Progenitor cell of endocrine pancreas (in vitro differentiated cells): ENCODE measurements at places on chromosomes 7 and 10. TPM values are rescaled to one million over a fixed set of nuclear protein-coding genes. Genes with fewer than 3 reads are reported as not detected.

SLC26A5 gene
- total RNA-seq = 0.17 TPM in 1 of 2 replicates, not detected in the other

FAM20C gene
- 32.9 and 33.3 TPM in 2 replicates for total RNA-seq

BHLHA15 gene
- total RNA-seq = 0.57 and 1.7 TPM in 2 replicates

GIMAP4 gene
- not detected in 2 replicates for total RNA-seq

MSMB gene
- total RNA-seq = not detected in 2 replicates

C10orf67 gene
- total RNA-seq = 0.38 TPM in 1 of 2 replicates, not detected in the other

SMNDC1 gene
- total RNA-seq = 39.4 and 41.4 TPM in 2 replicates

TMEM184A gene
- total RNA-seq = 7.4 and 8.6 TPM in 2 replicates

ZNF273 gene
- total RNA-seq = 12.3 and 13.7 TPM in 2 replicates

PTPRZ1 gene
- total RNA-seq = 0.74 and 1.6 TPM in 2 replicates

DNA sequence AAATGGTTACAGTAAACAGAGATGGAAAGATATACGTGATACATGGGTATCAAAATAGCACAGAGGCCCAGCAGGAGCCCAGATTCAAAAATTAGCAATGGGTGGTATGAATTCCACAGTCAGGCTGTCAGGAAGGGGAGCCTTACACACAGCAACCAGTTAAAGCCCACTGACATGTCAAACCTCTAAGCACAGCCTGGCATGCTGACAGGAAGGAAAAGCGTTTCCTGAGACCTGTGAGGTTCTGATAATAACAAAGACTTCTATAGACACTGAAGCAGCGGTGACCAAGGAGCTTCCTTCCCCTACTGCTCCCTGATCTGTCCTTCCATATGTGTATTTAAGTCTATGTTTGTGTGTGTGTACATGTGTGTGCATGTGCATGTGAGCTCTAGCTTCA lies 89.9 kb downstream of the PHYHIPL start:
- no peak for DNase-seq
- peaks cover 4% of the 10 kb centered on the region for H3K36me3 ChIP-seq
- H3K27me3 ChIP-seq = no peaks in the 10 kb centered on the region
- no peak overlapping the region for H3K4me3 ChIP-seq
- H3K27ac ChIP-seq = no peak overlapping the region

GRCh38 chr7:14837216-14837615 lies 65.3 kb downstream of the DGKB start:
- no peaks in the 10 kb centered on the region for H3K36me3 ChIP-seq
- no peak for DNase-seq
- no peak overlapping the region for H3K27ac ChIP-seq

- H3K27ac ChIP-seq = peak overlapping the region; percentile 63
- no peak overlapping the region for H3K4me3 ChIP-seq
- no peaks in the 10 kb centered on the region for H3K27me3 ChIP-seq
- peaks cover 9% of the 10 kb centered on the region for H3K4me1 ChIP-seq
- peaks cover 13% of the 10 kb centered on the region for H3K36me3 ChIP-seq
- DNase-seq = peak; percentile 35
These were observed 89.7 kb upstream of the CDK6 start for GRCh38 chr7:92925876-92926696.

- no peak overlapping the region for H3K4me3 ChIP-seq
- no peak overlapping the region for H3K27ac ChIP-seq
- H3K4me1 ChIP-seq = peaks cover 14% of the 10 kb centered on the region
- H3K27me3 ChIP-seq = peaks cover 45% of the 10 kb centered on the region
- H3K36me3 ChIP-seq = no peaks in the 10 kb centered on the region
These were observed 220.5 kb downstream of the CCSER2 start for GRCh38 chr10:84548869-84549268.

GRCh38 chr7:128849804-128850490 lies 12.7 kb upstream of the ATP6V1F start:
- no peak overlapping the region for H3K27ac ChIP-seq
- H3K4me1 ChIP-seq = no peaks in the 10 kb centered on the region
- H3K36me3 ChIP-seq = no peaks in the 10 kb centered on the region
- no peak overlapping the region for H3K4me3 ChIP-seq

- peaks cover 2% of the 10 kb centered on the region for H3K36me3 ChIP-seq
- no peak for DNase-seq
- H3K27me3 ChIP-seq = no peaks in the 10 kb centered on the region
- no peak overlapping the region for H3K27ac ChIP-seq
- H3K4me3 ChIP-seq = no peak overlapping the region
These were observed 64.6 kb downstream of the ALOX5 start for GRCh38 chr10:45438466-45439090.

GRCh38 chr10:36736311-36736710 lies 389.1 kb upstream of the ANKRD30A start:
- peaks cover 2% of the 10 kb centered on the region for H3K4me1 ChIP-seq
- H3K4me3 ChIP-seq = no peak overlapping the region
- H3K27ac ChIP-seq = no peak overlapping the region
- no peak for DNase-seq
- no peaks in the 10 kb centered on the region for H3K36me3 ChIP-seq

DNA sequence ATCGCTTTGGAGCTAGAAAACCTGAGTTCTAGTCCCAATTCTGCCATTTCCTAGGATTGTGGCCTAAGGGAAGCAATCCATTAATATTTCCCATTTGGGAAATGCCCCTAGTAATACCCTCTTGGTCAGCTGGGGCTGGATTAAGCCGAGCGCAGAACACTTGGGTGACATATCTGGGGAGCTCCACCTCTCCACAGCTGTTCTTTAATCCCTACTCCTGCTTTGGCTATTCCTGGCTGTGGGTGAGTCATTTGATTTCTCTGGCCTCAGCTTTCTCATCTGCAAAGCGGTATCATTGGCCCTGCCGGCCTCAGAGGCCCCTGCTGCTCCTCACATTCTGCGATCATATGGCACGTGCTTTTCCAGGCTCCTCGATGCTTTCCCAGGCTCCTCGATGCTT lies 108.3 kb downstream of the BUB3 start:
- no peak overlapping the region for H3K27ac ChIP-seq
- no peak for DNase-seq

DNA sequence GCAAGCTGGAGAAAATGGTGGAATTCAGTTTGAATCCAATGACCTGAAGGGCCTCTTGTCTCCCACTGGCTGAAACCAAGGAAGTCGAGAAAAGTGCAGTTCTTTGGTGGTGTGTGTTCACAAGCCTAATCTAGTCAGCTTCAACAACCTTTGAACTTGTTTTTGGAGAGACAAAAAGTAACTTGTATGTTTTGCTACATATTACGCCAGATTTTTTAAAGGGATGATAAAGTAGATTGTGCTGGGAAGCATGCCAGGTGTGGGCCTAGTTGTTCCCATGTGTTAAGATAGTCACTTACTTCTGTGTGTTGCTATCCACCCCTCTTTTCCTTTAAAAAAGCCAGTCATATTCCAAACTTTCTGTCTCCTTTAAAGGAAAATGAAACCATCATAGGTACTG lies 79.7 kb upstream of the FAM3C start:
- H3K4me1 ChIP-seq = peaks cover 1% of the 10 kb centered on the region
- no peak overlapping the region for H3K4me3 ChIP-seq
- no peak overlapping the region for H3K27ac ChIP-seq
- no peaks in the 10 kb centered on the region for H3K36me3 ChIP-seq
- H3K27me3 ChIP-seq = no peaks in the 10 kb centered on the region

DNA sequence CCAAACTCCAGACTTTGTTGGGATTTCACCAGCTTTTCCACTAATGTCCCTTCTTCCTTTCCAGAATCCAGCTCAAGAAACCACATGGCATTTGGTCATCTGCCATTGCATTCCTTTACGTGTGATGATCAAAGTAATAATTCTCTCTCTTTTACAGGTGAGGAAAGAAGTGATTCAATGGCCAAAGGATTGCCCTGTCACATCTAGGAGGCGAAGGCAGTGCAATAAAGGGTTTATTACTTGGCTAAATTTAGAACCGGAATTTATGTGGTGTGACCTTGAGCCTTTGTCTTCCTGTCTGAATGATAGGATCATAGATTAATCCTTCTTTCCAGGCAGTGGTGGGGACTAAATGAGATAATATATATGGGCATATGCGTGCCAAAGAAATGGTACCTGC lies 58.3 kb upstream of the COBL start:
- no peak for DNase-seq
- H3K27me3 ChIP-seq = no peaks in the 10 kb centered on the region
- no peak overlapping the region for H3K4me3 ChIP-seq

DNA sequence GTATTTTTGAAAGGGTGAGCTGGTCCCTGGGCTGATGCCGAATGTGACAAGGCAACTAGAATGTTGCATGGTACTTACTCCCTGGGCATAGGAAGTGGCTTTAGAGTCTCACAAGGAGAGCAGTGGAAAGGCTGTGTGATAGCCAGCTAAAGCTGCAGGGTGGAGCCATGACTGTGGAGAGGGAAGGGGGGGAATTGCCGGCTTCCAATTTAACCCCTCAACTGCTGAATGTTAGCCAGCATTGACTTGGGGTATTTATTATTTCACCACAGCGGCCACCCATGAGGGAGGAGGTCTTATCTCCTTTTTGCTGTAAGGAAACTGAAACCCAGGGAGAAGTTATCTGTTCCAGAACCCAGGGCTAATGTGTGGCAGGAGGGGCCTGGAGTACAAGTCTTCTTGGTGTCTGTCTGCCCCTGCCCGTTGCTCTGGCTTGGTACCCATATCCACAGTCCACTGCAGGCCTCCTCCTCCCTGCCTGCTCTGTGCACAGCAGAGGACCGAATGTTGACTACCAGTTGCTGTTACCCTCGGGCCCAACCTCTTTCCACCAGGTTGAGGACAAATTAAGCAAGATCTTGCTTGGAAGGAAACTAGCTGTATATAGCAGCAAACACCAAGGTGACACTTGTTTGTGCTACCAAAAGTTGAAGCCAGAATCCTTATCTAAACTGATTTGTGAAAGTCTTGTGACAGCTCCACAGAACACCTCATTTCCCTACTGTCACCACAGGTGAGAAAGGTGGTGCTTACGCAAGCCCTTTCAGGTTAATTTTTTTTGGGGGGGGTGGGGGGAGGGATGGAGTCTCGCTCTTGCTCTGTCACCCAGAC lies 37.6 kb downstream of the WBP1L start:
- H3K4me3 ChIP-seq = no peak overlapping the region
- no peaks in the 10 kb centered on the region for H3K27me3 ChIP-seq
- H3K4me1 ChIP-seq = peaks cover 40% of the 10 kb centered on the region
- peaks cover 3% of the 10 kb centered on the region for H3K36me3 ChIP-seq
- peak overlapping the region; percentile 41 for H3K27ac ChIP-seq

- no peaks in the 10 kb centered on the region for H3K27me3 ChIP-seq
- no peak overlapping the region for H3K27ac ChIP-seq
- no peaks in the 10 kb centered on the region for H3K36me3 ChIP-seq
- no peak for DNase-seq
These were observed 121.4 kb downstream of the PAXIP1 start for GRCh38 chr7:154881526-154881925.

DNA sequence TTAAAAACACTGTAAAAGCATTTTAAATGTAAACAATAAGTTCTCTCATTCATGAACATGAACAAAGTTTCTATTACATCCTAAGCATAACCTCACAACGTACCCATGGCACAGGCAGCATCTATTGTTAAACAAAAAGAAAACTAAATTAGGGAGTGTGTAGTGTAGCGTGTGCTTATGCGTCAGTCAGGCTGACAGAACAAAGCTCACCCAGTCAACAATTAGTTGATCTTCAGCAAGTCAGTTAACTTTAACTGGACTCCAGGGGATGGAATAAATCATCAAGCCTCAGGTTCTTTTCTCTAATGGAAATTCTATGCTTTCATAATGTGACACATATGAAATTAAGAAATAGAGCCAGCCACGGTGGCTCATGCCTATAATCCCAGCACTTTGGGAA lies 91.6 kb upstream of the ODAD2 start:
- H3K36me3 ChIP-seq = peaks cover 26% of the 10 kb centered on the region
- H3K4me3 ChIP-seq = no peak overlapping the region
- no peak overlapping the region for H3K27ac ChIP-seq
- H3K4me1 ChIP-seq = no peaks in the 10 kb centered on the region
- DNase-seq = no peak

- H3K4me1 ChIP-seq = peaks cover 6% of the 10 kb centered on the region
- DNase-seq = no peak
- no peaks in the 10 kb centered on the region for H3K36me3 ChIP-seq
- no peak overlapping the region for H3K4me3 ChIP-seq
- no peaks in the 10 kb centered on the region for H3K27me3 ChIP-seq
These were observed 183.1 kb downstream of the TAX1BP1 start for GRCh38 chr7:27922907-27923641.

GRCh38 chr7:21108182-21108581 lies 319.7 kb upstream of the SP4 start:
- no peaks in the 10 kb centered on the region for H3K4me1 ChIP-seq
- DNase-seq = no peak
- no peak overlapping the region for H3K4me3 ChIP-seq
- H3K27ac ChIP-seq = peak overlapping the region; percentile 39
- no peaks in the 10 kb centered on the region for H3K36me3 ChIP-seq
- no peaks in the 10 kb centered on the region for H3K27me3 ChIP-seq

DNA sequence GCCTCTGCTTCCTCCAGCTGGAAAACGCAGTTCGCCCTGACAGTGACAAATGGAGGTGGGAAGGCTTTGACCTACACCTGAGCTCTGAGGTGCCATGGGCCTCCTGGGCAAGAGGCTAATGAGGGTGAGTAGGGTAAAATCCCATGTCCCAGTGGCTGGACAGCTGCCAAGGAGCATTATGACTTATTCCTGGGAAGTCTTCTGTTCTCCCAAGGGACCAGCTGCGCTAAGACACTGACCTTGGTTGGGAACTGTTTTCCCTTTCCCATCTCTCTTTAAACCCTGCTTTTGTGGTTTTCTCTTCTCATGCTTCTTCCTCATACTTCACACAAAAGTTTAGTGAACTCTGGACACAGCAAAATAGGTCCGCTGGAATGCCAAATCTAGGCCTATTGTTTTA lies 72.6 kb downstream of the COPG2 start:
- no peak for DNase-seq
- no peaks in the 10 kb centered on the region for H3K4me1 ChIP-seq
- H3K36me3 ChIP-seq = peaks cover 22% of the 10 kb centered on the region
- H3K27me3 ChIP-seq = no peaks in the 10 kb centered on the region
- no peak overlapping the region for H3K27ac ChIP-seq
- no peak overlapping the region for H3K4me3 ChIP-seq

DNA sequence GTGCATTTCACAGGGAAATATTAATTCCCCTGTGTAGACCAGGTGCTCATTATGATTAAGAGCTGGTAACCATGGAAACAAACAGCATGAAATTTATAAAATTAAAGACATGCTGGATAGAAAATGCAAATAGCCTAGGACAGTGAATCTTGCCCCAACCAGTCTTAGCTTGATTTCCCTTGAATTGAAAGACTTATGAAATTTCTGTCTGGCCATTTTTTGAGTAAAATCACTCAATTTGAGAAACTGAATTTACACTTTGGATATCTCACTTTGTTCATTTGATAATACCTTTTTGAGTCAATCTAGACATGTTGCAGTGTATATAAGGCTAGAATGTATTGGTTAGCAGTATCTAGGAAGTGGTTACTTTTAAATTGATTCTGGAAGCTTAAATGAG lies 4.4 kb upstream of the SMIM30 start:
- no peaks in the 10 kb centered on the region for H3K36me3 ChIP-seq
- no peak overlapping the region for H3K27ac ChIP-seq
- H3K27me3 ChIP-seq = peaks cover 17% of the 10 kb centered on the region
- H3K4me3 ChIP-seq = no peak overlapping the region

- no peak overlapping the region for H3K4me3 ChIP-seq
- no peaks in the 10 kb centered on the region for H3K36me3 ChIP-seq
- no peak overlapping the region for H3K27ac ChIP-seq
- DNase-seq = no peak
These were observed 117.0 kb upstream of the AHR start for GRCh38 chr7:17181482-17181881.

GRCh38 chr10:31147210-31147608 lies 115.5 kb upstream of the ZNF438 start:
- no peaks in the 10 kb centered on the region for H3K36me3 ChIP-seq
- no peak for DNase-seq
- no peak overlapping the region for H3K27ac ChIP-seq
- H3K27me3 ChIP-seq = no peaks in the 10 kb centered on the region
- H3K4me3 ChIP-seq = no peak overlapping the region
